ENCODE measurements at places on chromosomes 1 and 21.
A peak's percentile ranks its signal among the peaks of the same experiment; 100 is the strongest.

DNA sequence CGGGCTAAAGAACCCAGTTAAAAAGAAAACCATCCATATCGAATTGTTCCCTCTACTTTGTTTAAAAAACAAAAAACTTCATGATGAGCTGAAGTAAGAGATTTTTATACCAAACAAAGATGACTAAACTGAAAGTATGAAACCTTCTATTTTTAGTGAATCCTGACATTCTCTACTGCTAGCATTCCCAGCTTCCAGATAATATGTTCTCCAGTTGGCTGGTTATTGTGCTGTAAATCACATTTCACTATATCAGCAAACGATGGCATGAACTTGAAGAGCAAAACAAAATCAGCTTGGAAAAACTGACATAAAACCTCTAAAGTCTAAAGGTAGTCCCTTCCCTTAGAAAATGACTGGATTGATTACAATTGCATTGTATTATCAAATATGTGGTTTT lies 68.1 kb upstream of the APP start:
- DNase-seq: no peak

GRCh38 chr1:121519042-121519755 lies 334.4 kb downstream of the SRGAP2C start:
- DNase-seq: peak; percentile 2

DNA sequence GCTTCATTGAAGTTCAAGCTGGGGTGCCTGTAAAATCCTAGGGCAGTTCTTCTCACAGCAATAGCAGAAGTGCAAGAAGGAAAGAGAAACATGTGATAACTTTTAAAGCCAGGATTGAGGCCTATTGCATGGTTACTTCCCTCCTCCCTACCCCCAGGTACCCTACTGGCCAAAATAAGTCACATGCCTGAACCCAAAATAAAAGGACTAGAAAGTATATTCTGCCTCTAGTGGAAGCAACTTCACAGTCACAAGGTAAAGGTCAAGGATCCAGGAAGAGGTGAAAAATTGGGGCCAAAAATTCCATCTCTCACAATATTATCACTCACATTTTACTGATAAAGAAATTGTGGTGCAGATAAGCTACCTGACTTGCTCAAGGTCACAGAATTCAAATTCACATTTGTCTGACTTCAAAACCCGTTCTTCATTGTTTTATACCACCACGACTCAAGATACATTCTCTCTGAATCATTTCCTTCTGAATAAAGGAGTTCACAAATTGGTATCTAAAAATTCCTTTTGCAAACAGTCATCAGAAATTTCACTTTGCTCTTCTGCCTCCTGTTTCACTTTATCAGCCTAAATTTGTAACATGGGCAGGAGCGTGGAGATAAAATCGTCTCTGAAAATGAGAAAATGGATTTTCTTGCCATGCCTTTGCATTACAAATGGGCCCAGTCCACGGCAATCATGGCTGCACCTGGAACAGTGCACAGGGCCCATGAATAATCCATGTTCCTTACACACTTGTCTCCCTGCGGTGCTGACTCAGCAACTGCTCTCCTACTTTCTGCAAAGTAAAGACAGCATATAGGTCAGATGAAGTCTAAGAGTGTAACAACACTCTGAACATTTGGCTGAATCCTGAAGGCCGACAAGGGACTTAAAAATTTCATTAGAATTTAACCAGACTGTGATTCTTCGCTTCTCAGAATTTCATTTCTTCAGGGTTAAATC lies 485.3 kb upstream of the NFIA start:
- peak; percentile 64 for DNase-seq

- peak; percentile 52 for DNase-seq
These were observed 1.1 kb upstream of the TMEM82 start for GRCh38 chr1:15740924-15741850.

DNA sequence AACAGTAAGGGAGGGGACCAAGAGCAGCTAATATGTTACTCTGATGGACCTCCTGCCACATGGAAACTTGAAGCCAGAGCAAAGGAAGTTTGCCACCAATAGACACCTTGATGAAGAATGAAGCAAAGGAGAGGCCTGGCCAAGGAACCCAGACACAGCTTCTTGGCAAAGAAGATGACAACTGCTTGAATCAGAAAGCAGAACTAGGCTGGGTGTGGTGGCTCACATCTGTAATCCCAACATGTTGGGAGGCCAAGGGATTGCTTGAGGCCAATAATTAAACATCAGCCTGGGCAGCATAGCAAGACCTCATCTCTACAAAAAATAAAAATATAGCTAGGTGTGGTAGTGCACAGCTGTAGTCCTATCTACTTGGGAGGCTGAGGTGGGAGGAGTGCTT lies 31.7 kb upstream of the CAPZB start:
- no peak for DNase-seq

GRCh38 chr1:55555956-55556725 lies 341.0 kb upstream of the USP24 start:
- DNase-seq: no peak

DNA sequence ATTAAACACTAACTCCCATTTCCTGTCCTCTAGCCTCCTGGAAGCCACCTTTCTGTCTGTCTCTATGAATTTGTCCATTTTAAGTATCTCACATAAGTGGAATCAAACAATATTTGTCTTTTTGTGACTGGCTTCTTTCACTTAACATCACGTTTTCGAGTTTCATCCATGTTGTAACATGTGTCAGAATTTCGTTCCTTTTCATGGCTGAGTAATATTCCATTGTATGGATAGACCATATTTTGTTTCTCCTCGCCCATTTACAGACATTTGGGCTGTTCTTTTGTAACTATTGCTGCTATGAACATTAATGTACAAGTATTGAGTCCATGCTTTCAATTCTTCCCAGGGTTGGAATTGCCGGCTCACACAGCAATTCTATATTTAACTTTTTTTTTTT lies 15.7 kb upstream of the H6PD start:
- no peak for DNase-seq

DNA sequence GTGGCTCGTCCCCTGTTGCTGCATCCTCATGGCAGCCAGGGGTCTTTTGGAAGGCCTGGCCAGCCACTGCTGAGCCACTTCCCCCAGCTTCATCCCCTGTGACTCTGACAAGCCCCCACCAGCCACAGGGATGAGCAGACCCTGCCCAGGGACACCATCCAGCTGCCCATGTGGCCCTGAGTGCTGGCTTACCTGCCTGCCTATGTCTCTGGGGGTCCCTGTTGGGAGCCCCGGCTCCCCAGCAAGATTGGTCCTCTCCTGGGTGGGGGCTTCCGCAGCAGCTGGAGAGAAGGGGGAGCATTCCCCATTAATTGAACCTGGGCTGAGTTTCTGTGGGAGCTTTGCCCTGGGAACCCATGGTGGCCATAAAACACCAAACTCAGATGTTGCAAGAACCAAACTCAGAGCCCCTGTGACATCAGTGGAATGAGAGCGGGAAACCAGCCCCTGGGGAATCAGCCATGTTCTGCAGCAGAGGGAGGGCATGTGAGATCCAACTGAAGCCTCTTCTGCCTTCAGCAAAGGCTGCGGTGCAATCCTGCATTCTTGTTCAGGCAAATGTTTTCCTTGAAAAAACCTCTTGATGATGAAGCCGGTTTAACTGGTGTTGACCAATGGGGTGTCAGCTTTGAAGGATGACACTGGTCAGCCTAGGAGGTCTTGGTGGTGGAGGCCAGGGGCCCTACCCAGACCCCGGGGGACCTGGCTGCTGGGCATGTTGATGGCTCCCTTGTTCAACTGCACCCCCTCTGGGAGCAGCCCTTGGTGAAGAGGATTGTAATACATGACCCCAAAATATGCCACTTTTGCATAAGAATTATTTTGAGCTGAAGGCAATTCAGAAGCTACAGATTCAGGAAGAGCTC lies 28.3 kb upstream of the COL18A1 start:
- no peak for DNase-seq

DNA sequence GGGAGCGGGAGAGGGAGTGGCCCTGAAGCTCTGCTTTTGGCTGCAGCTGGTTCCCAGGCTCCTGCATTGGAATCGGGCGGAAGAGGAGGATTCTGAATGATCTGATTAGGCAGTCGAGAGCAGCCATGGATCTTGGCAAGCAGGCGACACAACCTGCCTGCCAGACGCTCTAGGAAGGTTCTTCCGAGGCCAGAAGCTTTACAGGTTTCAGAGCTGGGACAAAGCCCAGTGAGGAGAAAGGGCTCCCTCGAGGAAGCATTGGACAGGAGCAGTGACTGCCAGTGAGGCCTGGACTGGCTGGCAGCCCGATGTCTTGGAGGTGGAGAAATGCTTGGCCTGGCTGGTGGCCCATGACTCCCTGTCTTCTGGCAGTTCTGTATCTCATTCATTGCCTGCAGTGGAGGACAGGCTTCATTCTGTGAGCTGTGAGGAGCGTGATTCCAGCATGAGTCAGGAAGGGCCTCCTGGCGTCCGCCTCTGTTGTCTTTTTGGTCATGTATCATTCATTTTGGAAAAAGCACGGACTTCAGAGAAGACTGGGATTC lies 132.7 kb upstream of the IPO9 start:
- peak; percentile 97 for DNase-seq

GRCh38 chr21:35488946-35489345 lies 439.8 kb upstream of the RUNX1 start:
- peak; percentile 63 for DNase-seq

DNA sequence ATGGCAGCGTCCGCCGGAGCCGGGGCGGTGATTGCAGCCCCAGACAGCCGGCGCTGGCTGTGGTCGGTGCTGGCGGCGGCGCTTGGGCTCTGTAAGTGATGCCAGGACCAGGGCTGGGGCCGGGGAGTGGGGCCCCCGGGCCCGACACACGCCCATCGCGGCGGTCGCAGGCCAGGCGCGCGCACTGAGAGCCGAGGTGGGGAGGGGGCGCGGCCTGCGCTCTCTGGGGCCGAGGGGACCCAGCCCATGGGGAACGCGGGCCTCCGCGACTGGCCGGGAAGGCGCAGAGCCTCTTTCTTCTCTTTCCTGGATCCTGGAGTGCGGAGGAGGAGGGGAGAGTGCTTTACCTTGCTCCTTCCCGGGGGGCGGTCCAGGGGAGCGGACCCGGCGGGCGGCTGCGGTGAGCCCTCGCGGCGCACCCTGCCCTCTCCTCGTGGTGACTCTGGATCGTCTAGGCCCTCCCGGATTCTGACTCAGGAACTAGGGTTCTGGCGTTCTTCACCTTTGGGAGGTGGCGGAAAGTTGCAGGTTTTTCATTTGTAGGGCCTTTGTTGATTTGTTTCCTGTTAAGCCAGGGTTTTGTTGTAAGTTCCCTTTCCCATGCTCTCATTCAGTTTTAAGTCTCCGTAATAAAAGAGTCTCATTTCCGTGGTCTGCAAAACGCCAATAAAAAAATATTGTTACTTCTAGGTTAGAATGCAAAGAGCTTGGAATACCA lies 529 bp downstream of the MPZL1 start:
- peak; percentile 47 for DNase-seq

DNA sequence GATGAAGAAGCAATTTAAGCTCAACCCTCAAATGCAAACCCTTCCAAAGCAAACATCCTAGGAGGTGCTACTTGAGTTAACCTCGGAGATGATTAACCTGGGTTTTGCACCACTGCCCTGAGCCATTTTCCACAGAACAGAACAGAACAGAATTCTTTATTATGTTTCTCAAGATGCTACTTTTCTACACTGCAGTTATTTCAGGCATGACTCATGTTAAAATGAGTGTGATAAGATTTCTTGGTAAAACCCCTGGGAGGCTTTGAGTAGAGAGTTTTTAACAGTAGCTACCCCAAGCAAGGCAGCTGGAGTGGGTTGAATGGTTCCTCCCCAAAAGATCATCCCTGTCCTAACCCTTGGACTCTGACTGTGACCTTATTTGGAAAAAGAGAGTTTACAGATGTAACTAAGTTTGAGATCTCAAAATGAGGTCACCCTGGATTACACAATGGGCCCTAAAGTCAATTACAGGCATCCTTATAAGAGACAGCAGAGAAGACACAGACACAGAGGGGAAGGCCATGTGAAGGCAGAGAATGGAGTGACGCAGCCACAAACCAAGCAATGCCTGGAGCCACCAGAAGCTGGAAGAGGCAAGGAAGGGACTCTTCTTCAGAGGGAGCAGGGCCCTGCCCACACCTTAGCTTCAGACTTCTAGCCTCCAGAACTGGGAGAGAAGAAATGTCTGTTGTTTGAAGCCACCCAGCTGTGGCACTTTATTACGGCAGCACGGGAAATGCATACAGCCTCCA lies 153.4 kb downstream of the ETS2 start:
- peak; percentile 93 for DNase-seq

DNA sequence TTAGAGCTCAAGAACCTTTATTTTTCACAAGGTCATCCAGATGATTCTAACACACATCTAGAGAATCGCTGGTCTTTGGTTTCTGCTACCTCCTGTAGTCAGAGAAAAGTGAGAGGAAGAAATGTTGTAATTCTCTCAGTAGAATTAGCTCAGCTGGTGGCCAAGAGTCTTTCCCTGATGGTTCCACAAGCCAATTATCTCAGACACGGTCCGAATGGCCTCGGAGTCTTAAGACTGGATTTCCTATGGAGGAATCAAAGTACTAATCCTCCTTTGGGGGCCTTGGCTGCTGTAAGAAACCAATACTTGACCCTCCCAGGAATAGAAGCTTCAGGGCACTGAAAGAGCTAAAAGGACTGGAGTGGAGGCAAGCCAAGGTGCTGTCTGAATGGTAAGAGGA lies 1.8 kb downstream of the TMEM81 start:
- DNase-seq: no peak

- DNase-seq: peak; percentile 76
These were observed 10.7 kb downstream of the RAB42 start for GRCh38 chr1:28602536-28603439.

DNA sequence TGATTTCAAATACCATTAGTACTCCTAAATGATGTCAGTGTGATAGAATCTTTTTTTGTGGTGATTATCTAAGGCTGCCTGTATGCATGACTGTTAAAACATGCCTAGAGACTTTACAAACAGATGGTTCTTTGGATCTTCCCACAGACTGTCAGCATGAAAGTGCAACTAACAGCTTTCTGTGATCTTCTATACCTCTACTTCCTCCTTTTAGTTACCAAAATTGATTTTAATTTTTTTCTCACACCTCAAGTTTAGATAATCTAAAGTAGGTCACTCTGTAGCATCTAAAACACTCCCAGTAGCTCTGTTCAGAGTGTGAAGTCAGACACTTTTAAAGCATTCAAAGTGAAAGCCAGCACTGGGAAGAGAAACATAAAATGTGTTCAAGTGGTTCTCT lies 534.5 kb downstream of the PTPRC start:
- peak; percentile 28 for DNase-seq

- peak; percentile 58 for DNase-seq
These were observed 29.6 kb downstream of the KCNN3 start for GRCh38 chr1:154840269-154841176.

DNA sequence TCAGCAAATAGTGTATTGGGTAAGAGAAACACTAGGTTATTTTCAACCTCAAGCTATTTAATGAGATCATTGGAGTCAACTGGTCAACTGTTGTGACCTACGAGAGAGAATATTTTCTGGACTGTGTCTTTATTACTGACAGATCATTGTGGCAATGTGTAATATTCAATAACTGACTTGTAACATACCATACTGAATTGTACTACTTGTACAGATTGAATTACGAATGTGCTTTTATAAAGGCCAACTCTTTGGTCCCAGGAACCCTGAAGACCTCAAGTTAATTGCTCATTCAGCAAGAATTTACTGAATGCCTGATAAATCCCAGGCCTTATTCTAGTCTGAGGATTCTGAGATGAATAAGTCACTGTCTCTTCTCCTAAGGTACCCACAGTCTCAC lies 56.1 kb upstream of the CAMK1G start:
- peak; percentile 77 for DNase-seq

- DNase-seq: no peak
These were observed 181.1 kb downstream of the FCRL5 start for GRCh38 chr1:157371221-157371620.

- DNase-seq: peak; percentile 91
These were observed at the start of gene ELOVL1 for GRCh38 chr1:43367904-43368645. TSS of gene ELOVL1 (minus strand) at chr1:43368011. CDS start at chr1:43365609, 2,402 bp downstream.

All from fibroblast of skin of right biceps (primary cell).